ENCODE measurements at places on chromosomes 2 and 18.

DNA sequence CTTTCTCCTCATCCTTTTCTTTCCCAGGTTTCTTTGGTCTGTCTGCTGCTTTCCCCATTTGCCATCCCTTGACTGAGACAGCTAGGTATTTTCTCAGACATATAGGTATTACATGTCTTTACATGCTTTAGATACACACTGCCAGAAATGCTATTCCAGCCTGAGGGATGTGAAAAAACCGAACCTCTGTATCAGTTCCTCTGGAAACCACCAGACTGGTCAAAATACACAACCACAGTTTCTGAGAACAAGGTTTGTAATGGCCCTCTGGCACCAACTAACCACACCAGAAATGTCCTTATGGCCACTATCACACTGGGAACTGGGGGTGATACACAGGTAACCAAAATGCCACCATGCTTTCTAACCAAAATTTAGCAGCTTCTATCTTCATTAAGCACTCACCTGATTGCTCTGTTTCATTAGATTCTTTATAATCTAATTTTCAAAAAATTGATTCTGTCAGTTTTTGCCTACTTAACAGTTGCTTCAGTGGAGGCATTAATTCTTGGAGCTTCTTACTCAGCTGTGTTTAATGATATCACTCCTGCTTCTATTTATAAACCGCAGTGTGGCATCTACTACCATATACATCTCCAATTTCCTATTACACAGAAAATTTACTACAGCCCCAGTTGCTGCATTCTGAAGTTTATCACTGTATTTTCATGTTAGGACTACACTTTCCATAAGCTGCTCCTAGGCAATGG is 243.5 kb downstream of the WDPCP start:
- DNase-seq: no peak

- peak; percentile 61 for DNase-seq
Observed at GRCh38 chr2:174688079-174688478, 76.2 kb downstream of the CHRNA1 start.

DNA sequence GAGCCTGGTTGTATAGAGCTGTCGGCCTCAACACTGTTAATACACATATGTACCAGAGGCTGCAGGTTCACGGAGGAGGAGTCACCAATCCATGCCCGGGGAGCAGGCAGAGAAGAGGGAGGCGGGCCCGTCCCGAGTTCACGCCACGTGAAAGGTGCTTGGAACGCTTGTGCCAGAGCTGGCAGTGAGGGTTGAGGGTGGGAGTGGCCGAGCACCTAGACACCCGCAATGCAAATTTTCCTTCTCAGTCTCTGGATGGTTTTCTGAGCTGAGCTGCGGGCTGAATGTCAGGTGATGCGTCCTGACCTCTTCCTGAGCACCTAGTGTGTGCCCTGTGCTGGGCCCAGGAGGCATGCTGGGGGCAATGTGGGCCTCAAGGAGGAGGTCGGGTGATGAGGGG is 52.2 kb downstream of the ODC1 start:
- DNase-seq: no peak

DNA sequence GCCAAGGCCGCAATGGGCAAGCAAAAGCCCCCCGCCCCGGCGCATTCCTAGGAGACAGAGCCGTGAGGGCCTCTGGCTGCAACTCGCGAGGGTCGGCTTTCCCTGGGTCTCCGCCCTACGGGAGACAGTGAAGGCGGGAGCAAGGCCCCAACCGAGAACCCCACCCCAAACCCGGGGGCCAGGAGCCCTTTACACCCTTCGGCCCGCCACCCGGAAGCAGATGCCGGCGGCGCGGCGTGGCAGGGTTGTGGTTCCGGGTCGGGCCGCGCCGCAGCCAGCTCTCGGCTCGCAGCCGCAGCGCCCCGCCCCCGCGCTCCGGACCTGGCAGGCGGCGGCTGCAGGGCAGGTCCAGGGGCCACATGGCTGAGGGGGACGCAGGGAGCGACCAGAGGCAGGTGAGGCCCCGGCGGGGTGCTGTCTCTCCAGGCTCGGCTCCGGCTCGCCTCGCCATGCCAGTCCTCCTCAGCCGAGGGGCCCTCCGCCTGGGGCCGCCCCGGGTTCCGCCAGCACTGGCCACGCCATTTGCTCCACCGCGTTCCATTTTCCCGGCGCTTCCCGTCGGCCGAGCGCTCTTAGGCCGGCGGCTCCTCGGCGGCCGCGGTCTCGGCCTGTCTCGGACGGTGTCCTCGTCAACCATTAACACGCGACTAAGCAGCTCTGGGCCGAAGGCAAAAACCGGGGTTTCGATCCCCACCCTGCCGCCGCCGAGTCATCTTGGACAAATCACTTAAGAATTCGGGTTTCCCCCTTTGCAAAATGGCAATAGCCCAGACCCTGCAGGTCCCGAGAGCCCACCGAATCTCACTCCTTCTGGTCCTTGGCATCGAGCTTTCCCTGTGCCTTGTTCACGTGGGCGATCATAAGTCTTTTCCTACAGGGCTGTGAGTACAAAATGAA is at the start of gene IMPACT:
TSS of gene IMPACT (plus strand) at position 273 of the 897 bp plus-strand sequence. CDS start at position 360, 87 bp downstream.
- peak; percentile 76 for DNase-seq

DNA sequence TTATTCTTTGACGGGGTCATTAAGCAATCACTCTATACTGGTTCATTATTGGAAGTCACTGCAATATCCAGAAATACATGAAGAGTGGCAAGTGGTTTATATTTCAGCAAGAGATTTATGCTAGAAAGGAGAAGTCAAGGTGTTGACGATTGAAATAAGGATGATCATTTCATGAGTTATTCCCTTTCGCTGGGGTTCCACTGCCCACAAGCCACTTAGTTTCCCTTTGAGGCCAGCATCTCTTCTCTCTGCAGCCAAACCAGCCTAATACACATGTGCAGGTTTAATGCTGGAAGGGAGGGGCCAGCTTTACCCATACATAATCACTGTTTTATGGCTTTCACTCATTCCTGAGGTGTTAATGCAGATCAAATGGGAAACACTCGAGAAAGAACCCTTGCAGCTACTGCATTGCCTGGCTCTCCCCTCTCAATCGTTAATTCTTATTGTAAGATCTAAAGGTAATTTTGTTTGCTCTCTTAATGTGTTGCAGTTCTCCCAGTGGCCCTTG is 108.4 kb downstream of the MEIS1 start:
- DNase-seq: no peak

- DNase-seq: no peak
Observed at GRCh38 chr18:36188916-36189315, 1.6 kb downstream of the MOCOS start.

GRCh38 chr2:127593228-127594115 is 52.5 kb upstream of the GPR17 start:
- DNase-seq: no peak

- DNase-seq: no peak
Observed at GRCh38 chr2:134287323-134287722, 33.5 kb downstream of the MGAT5 start.

GRCh38 chr18:31744321-31745067 is 16.2 kb downstream of the SLC25A52 start:
- no peak for DNase-seq

- DNase-seq: no peak
Observed at GRCh38 chr2:207792244-207792785, 22.6 kb upstream of the FZD5 start.

DNA sequence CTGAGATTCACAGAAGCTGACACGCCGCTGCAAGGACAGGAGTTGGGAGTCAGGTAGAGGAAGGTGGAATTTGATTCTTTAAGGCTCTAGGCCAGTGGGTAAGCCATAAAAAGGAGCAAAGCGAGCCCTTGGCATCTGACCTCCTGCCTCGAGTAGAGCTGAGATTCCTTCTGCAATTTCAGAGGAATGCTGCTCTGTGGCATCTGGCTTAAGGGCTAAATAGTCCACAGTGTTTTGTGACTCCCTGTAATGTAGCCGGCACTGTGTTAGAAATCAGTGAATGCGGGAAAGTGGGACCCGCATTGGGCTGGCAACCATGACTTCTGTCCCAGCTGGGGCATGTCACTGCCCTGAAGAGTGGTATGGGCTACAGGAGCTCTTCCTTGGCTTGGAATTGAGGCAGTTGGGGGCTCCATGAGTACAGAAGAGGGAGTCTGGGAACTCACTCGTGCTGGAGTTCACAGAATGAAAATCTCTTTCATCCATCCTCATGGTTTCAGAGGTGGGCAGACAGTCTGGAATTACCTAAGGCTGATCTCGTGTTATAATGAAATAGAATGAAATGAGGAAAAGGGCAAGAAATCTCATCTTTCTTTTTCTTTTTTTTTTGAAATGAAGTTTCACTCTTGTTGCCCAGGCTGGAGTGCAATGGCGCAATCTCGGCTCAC is 12.7 kb upstream of the MYCN start:
- DNase-seq: no peak

- DNase-seq: no peak
Observed at GRCh38 chr18:8845506-8845905, 140.2 kb downstream of the MTCL1 start.

- DNase-seq: no peak
Observed at GRCh38 chr2:135546436-135546835, 15.2 kb downstream of the R3HDM1 start.

GRCh38 chr2:11907190-11907589 is 160.8 kb downstream of the LPIN1 start:
- no peak for DNase-seq

DNA sequence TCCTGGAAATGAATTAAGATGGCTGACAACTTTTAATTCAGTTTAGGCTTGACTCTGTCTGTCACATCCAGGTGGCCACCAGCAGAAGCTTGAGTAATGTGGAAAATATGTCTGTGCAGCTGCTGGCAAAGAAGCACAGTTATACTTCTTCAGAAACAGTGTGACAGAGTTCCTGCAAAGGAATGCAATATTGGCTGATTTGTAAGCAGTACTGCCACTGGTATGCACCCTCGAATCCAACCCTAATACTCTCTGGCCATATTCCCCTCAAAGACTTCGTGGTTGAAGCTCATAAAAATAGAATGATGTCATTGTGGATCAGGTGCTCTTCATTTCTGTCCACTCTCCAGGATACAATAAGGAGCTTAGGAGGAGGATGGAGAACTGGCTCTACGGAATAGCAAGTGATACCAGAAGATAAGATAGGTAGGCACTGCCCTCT is 86.2 kb downstream of the METTL8 start:
- no peak for DNase-seq

DNA sequence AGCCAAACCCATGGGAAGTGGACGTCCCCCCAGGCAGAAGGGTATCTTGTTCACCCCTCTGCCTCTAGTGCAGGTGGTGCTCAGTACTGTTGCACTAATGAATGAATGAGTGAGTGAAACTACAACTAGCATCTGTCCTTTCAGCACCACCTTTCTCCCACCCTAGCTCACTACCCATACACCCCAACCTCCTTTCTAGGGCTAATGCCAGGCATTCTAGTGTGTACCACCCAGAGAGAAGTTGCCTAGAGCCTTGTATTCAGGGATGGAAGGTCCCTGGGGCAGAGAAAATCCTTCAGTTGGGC is 22.5 kb downstream of the CCT7 start:
- DNase-seq: no peak

GRCh38 chr2:21015281-21015645 is 28.6 kb downstream of the APOB start:
- DNase-seq: no peak

- DNase-seq: no peak
Observed at GRCh38 chr2:8617048-8617447, 64.8 kb upstream of the ID2 start.

DNA sequence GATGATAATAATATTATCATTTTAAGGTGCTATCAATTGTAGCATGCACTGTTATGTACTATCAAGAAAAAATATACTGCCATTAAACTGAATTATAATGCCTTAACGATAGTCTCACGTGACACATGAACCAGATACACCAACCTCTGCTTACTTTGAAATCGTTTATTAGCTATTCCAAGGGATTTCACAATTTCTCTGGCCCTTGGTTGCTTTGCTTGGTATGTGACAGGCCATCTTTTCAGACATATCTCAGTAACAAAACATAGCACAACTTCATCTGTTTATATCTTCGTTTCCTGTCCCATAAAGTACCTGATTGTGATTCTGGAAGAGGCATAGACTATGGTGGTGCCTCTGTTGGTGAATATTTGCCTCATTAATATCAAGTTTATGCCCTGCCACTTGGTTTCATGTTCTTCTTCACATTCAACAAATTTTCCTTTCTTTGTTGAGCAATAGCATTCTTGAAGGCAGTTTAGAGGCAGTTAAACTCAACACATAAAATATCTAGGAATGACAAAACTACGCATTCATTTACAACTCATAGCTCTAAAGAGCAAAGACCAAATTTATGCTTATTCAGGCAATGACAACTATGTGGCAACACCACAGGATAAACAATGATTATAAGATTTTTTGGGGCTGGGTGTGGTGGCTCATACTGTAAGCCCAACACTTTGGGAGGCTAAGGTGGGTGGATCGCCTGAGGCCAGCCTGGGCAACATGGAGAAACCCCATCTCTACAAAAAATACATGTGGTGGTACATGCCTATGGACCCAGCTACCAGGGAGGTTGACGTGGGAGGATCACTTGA is 84.3 kb downstream of the MCFD2 start:
- DNase-seq: no peak

- peak; percentile 71 for DNase-seq
Observed at GRCh38 chr2:106085181-106085940, 108.7 kb downstream of the UXS1 start.

DNA sequence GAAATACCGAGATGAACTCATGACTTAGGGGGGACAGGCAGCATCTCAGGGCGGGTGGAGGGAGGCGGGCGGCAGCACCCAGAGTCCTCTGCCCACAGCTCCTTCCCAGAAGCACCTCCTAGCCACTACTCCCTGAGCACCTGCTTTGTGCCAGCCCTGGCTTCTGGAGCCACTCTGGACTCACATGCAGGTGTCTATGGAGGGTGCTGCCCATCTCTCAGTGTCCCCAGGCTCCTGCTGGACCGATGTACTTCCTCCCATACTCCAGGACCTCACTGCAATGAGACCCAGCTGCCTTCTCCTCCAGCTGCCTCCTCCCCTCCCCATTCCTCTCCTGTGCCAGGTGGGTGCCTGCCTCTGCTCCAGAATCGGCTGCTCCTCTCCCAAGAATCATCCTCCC is 22.1 kb upstream of the OTOS start:
- DNase-seq: no peak

DNA sequence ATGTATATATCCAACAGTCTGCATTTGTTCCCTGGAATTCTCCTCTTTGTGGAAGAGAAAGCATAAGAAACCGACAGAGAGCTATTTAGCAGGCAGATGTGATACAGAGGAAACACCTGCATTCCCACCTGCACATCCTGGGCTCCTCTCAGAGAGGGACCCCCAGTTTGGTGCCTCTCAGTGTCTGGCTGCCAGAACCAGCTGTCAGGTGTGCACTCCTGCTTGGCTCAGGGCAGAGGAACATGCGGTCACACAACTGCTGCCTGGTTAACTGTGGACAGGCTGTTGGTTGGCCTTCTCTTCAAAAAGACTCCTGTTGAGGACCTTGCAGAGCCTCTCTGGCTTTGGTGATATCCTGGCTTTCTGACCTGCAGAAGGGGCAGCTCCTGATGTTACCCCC is 54.6 kb downstream of the ITGB6 start:
- no peak for DNase-seq

- DNase-seq: no peak
Observed at GRCh38 chr18:76963936-76964335, 141.6 kb downstream of the ZNF236 start.

- DNase-seq: no peak
Observed at GRCh38 chr2:217208867-217209266, 349.0 kb upstream of the TNP1 start.
